ENCODE measurements at places on chromosomes 5 and 9.
A peak's percentile ranks its signal among the peaks of the same experiment; 100 is the strongest.

- DNase-seq: no peak
These were observed 229.5 kb downstream of the KIAA0825 start for GRCh38 chr5:94388773-94389514.

DNA sequence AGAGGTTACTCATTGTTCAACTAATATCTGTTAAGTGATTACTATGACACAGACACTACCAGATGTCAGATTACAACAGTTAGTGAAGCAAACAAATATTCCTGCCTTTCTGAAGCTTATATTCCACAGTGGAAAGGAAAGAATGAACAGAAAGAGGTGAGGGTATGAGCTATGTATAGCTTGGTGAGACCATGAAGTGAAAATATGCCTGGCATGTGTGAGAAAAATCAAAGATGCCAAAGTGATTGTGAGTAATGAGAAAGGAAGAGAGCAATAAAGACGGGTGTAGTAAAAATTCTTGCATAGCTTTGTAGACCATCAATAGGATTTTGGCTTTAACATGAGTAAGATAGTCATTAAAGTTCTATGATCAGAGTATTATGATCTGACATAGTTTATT lies 734.5 kb upstream of the NUDT12 start:
- no peak for DNase-seq

DNA sequence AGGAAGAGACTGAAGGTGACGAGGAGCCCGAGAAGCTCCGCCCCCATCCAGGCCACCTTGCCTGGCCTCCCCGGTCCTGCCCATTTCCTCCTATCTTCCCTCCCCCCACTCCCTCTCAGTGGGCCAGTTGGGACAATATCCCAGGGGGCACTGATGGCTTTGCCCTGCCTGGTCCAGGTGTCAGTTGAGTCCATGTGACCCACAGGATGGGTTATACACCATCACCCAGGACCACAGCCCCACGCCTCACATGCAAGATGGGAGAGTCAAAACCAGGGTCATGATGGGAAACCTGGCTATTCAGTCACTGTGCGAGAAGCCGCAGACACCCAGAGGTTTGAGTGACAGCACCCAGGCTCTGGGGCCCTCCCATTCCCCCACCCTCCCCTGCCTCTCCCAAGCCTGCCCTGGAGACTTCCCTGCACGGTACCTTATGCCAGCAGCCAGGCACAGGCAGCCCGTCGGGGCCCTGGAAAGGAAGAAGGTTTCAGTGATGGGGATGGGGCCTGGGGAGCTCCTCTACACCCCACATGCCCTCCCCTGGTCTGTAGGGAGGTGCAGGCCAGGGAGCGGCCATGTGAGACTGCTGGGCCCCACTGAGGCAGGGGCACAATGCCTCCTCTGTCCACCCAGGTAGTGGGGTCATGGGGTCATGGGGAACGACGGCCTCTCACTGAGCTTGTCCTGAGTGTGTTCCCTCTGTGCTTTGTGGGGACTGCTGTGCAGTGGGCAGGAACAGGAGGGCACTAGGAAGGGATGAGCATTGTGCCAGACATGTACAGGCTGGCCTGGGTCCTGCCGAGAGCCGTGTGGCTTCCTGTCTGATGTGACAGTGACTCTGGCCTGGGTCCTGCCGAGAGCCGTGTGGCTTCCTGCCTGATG lies 6.3 kb upstream of the PHYKPL start:
- DNase-seq: no peak

DNA sequence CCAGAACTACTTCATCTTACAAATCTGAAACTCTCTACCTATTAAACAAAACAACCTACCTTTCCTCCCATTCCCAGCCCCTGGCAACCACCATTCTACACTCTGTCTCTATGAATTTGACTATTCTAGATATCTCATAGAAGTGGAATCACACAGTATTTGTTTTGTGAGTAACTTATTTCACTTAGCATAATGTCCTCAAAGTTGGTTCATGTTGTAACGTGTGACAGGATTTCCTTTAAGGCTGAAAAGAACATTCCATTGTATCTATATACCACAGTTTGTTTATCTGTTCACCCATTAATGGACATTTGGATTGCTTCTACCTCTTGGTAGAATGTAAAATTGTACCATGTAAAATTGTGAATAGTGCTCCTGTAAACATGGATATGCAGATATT lies 70.1 kb upstream of the NXNL2 start:
- peak; percentile 14 for DNase-seq
